Mesothelial cell of epicardium (in vitro differentiated cells): ENCODE measurements at places on chromosomes 1 and 21.

DNA sequence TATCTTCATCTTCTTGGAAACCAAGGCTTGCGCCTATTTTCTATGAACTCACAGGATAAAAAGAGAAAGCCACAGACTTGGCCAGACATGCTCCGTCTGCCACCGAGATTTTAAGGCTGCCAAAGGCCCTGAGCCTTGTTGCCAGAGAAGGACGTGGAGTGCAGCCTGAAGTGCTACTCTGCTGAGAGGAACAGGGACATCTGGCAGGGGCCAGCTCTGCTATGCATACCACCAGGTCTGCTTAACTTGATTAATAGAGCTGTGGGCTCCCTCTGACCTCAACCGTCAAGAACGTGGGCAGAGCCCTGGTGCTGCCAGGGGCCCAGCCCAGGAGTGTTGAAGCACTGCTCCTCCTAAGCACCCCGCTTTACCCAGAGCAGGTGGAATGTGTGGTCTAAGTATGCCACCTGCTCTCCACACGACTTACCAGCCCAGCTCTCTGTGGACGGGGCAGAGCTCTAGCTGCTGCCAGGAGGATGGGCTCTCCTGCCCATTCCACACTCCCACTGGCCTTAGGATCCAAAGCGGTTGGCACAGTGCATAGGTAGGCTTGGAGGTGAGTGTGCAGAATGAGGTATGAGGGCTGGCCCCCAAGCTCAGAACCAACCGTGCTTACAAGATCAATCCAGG, 10.6 kb downstream of the HCRTR1 start:
- H3K27ac ChIP-seq: peak overlapping the region; percentile 67
- no peak overlapping the region for H3K4me3 ChIP-seq
- no peak for DNase-seq

- no peak overlapping the region for H3K4me3 ChIP-seq
- DNase-seq: no peak
- no peaks in the 10 kb centered on the region for H3K36me3 ChIP-seq
- H3K4me1 ChIP-seq: peaks cover 2% of the 10 kb centered on the region
- no peaks in the 10 kb centered on the region for H3K27me3 ChIP-seq
- H3K27ac ChIP-seq: no peak overlapping the region
Measured at GRCh38 chr1:55447488-55447887, 232.3 kb upstream of the USP24 start.

- H3K36me3 ChIP-seq: no peaks in the 10 kb centered on the region
- H3K27ac ChIP-seq: peak overlapping the region; percentile 93
- peaks cover 5% of the 10 kb centered on the region for H3K27me3 ChIP-seq
- H3K4me1 ChIP-seq: peaks cover 81% of the 10 kb centered on the region
- peak overlapping the region; percentile 69 for H3K4me3 ChIP-seq
Measured at GRCh38 chr1:41368366-41368765, 7.1 kb downstream of the FOXO6 start.

DNA sequence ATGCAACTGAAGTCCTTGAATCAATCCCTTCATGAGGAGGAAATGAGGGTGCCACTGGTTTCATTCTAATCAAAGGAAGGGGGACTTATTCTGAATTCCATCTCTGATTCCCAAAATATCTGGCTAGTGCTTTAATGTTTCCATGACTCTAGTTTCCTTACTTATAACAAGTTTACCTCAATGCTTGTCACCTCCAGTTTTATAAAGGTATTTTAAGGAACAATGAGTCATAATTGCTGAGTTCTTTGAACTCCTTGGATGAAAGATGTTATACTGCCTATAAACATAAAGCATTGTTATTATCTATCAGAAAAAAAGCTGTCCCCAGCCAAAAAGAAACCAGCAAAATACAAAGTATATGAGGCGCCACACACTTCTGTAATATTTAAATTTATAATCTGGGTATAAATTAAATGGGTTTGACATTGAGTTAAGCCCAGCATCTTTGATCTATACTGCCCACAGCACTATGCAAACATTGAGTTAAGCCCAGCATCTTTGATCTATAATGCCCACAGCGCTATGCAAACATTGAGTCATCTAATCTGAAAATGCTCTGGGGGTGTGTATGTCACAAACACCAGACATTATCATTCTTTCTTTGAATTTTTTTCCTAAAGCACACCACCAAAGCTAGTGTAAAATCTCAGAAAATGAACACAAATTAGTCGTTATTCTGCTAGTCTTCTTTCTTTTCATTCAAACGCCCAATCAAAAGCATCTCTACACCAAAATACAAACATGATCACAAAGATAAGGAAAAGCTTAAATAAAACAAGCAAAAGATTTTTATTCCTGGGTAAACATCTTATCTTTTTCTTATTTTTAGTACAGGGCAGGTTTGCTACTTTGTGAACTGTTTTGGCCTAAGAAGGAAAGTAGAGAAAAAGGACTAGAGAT, 11.5 kb upstream of the CXADR start:
- H3K27ac ChIP-seq: peak overlapping the region; percentile 66
- no peak overlapping the region for H3K4me3 ChIP-seq
- no peak for DNase-seq
- H3K36me3 ChIP-seq: peaks cover 4% of the 10 kb centered on the region
- no peaks in the 10 kb centered on the region for H3K27me3 ChIP-seq

DNA sequence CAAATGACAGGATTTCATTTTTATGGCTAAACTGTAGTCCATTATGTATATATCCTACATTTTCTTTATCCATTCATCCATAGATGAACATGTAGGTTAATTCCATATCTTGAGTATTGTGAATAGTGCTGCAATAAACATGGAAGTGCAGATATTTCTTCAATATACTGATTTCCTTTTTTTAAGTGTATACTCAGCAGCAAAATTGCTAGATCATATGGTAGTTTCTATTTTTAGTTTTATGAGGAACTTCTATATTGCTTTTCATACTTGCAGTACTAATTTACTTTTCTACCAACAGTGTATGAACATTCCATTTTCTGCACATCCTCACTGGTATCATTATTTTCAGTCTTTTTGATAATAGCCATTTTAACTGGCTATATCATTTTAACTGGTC, 30.1 kb downstream of the OR10J5 start:
- H3K27me3 ChIP-seq: no peaks in the 10 kb centered on the region
- H3K27ac ChIP-seq: no peak overlapping the region
- H3K4me1 ChIP-seq: no peaks in the 10 kb centered on the region
- no peak overlapping the region for H3K4me3 ChIP-seq
- DNase-seq: no peak

- no peak overlapping the region for H3K4me3 ChIP-seq
- peaks cover 11% of the 10 kb centered on the region for H3K4me1 ChIP-seq
- no peaks in the 10 kb centered on the region for H3K36me3 ChIP-seq
- no peak for DNase-seq
Measured at GRCh38 chr1:39886757-39887231, 3.5 kb upstream of the TRIT1 start.

- H3K36me3 ChIP-seq: no peaks in the 10 kb centered on the region
- H3K4me3 ChIP-seq: peak overlapping the region; percentile 20
- peaks cover 60% of the 10 kb centered on the region for H3K4me1 ChIP-seq
- DNase-seq: no peak
Measured at GRCh38 chr1:234963180-234963903, 165.3 kb downstream of the TOMM20 start.

DNA sequence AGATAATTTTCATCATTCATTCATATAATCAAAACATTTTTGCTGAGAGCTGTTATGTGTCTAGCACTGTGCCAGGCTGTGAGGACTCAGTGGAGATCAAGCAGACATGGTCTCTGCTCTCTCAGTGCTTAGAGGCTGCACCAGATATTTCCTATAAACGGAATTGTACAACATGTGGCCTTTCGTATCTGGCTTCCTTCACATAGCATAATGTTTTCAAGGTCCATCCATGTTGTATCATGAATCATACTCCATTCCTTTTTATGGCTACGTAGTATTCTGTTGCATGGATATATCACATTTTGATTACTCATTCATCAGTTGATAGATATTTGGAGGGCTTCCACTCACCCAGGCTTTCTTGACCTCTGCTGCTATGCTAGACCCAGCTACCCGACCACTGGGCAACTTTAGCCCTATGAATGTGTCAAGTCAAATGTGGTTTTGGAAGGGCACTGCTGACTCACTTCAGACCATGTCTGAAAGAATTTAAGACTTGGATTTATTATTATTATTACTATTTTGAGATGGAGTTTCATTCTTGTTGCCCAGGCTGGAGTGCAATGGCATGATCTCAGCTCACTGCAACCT, 18.5 kb downstream of the NCF2 start:
- DNase-seq: no peak
- no peaks in the 10 kb centered on the region for H3K36me3 ChIP-seq
- no peak overlapping the region for H3K4me3 ChIP-seq
- H3K27ac ChIP-seq: no peak overlapping the region
- H3K4me1 ChIP-seq: peaks cover 12% of the 10 kb centered on the region
- no peaks in the 10 kb centered on the region for H3K27me3 ChIP-seq

- no peak overlapping the region for H3K4me3 ChIP-seq
- H3K27ac ChIP-seq: no peak overlapping the region
- no peak for DNase-seq
- peaks cover 39% of the 10 kb centered on the region for H3K4me1 ChIP-seq
Measured at GRCh38 chr1:159937054-159937750, 8.2 kb downstream of the IGSF9 start.

DNA sequence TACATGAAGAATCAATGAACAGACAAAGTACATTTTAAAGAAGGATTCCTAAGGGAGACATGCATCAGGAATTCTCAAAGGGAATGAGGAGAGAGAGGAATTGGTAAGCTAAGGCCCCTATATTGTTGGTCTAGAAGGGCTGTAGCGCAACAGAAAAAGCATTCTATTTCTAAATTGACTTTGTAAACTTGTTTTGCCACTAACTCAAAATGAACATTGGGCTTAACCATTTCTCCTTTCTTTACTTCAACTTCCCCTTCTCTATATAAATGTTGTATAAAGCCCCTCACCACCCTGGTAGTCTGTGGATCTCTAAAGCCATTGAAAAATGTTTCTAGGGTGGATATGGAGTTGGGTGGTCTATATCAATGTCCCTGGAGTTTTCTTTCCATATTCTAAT, 20.4 kb upstream of the OR6N2 start:
- peaks cover 16% of the 10 kb centered on the region for H3K27me3 ChIP-seq
- no peak overlapping the region for H3K27ac ChIP-seq
- peaks cover 4% of the 10 kb centered on the region for H3K4me1 ChIP-seq
- no peak for DNase-seq
- H3K36me3 ChIP-seq: no peaks in the 10 kb centered on the region
- H3K4me3 ChIP-seq: no peak overlapping the region

DNA sequence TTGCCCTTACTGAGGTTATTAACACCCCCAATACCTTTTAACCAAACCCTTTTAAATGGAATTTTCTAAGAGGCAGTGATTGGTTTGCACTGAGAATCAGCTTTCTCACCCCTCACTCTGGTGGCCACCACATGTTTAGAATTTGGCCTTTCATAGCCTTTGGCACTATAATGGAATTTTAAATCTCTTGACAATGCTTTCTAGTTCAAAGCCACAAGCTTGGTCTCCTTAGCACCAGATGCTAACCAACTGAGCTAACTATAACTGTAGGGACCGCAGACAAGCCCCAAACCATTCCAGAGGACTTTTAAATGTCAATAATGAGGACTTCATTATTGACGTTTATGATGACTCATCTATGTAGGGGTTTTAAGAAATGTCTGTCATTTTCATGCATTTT, 238.7 kb upstream of the SNX7 start:
- no peak for DNase-seq
- H3K4me1 ChIP-seq: no peaks in the 10 kb centered on the region
- no peaks in the 10 kb centered on the region for H3K36me3 ChIP-seq
- no peak overlapping the region for H3K4me3 ChIP-seq

- no peak overlapping the region for H3K4me3 ChIP-seq
- H3K27ac ChIP-seq: no peak overlapping the region
- peaks cover 3% of the 10 kb centered on the region for H3K36me3 ChIP-seq
- peaks cover 5% of the 10 kb centered on the region for H3K4me1 ChIP-seq
- no peak for DNase-seq
Measured at GRCh38 chr1:202264300-202264699, 70.7 kb downstream of the LGR6 start.

DNA sequence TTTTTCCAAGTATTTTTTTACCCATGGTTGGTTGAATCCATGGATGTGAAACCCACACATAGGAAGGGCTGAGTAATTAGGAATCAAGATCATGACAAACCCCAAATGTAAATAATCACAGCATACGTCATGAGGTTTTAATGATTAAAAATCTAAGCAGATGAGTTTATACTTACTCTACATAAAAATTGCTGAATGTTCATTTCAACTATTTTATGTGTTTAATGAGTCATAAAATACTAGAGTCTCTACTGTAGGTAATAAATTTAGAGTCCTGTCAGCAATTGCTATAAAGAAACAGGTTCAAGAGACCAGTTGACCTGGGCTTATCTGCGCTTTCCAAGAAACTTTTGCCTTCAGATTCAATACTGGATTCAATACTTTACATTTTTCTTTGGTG, 18.2 kb downstream of the CTH start:
- peaks cover 12% of the 10 kb centered on the region for H3K4me1 ChIP-seq
- no peak overlapping the region for H3K4me3 ChIP-seq
- no peak overlapping the region for H3K27ac ChIP-seq
- no peaks in the 10 kb centered on the region for H3K27me3 ChIP-seq
- no peak for DNase-seq

DNA sequence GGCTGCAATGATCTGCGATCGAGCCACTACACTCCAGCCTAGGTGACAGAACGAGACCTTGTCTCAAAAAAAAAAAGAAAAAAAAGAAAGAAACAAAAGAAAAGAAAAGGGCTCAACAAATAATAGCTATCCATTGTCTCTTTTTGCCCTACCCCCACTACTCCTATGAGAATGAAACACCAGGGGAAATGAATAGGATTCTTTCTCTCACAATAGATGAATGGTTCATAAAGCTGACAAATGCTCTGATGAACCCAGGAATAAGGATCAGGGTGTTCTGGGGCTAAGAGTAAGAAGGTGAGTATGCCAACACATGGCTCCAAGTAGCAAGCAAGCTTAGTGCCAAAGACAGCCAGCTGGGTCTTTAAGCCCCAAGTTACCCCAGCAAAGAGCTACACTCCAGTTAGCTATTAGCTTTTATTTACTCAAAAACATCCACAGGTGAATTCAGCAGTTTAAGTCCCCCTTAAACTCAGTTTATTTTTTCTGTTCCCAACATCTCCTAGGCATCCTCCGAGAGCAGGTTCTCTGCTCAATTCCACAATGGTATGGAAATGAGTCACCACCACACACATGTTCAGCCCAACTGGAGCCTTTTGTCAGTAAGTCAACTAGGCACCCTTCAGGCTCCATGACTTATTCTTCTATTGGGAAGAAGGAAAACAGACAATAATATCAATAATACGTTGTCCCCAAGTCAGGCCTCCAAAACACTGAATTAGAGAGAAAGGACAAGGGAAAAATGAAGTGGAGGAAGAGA, 4.2 kb downstream of the ADORA3 start:
- H3K36me3 ChIP-seq: no peaks in the 10 kb centered on the region
- DNase-seq: no peak
- no peak overlapping the region for H3K27ac ChIP-seq
- H3K4me3 ChIP-seq: no peak overlapping the region

DNA sequence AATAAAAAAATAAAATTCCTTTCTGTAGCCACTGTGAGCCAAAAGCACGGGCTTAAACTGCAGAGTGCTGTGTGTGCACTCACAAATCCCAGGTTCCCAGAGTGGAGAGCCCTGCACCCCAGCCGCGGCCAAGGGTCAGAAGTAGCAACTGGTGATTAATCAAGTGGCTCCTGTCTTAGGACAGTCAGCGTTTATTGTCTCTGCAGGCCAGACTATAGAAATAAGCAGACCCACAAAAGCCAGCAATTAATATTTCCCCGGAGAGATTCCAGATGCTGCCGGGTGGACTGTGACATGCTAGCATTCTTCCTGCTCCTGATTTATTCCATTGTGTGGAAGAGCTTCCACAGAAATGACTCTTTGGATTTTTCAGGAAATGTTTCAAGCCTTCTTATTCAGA, 412.2 kb downstream of the KIF26B start:
- H3K36me3 ChIP-seq: no peaks in the 10 kb centered on the region
- H3K27me3 ChIP-seq: no peaks in the 10 kb centered on the region
- no peak overlapping the region for H3K4me3 ChIP-seq
- H3K4me1 ChIP-seq: peaks cover 15% of the 10 kb centered on the region
- DNase-seq: no peak
